Right lobe of liver (tissue), 6 donors: ENCODE measurements at places on chromosomes 16 and 17.

GRCh38 chr17:2965621-2966595, 97.5 kb downstream of the OR1D5 start:
- DNase-seq, result no peak

GRCh38 chr17:50963139-50963538, 97.0 kb upstream of the TOB1 start:
- no peak for DNase-seq

DNA sequence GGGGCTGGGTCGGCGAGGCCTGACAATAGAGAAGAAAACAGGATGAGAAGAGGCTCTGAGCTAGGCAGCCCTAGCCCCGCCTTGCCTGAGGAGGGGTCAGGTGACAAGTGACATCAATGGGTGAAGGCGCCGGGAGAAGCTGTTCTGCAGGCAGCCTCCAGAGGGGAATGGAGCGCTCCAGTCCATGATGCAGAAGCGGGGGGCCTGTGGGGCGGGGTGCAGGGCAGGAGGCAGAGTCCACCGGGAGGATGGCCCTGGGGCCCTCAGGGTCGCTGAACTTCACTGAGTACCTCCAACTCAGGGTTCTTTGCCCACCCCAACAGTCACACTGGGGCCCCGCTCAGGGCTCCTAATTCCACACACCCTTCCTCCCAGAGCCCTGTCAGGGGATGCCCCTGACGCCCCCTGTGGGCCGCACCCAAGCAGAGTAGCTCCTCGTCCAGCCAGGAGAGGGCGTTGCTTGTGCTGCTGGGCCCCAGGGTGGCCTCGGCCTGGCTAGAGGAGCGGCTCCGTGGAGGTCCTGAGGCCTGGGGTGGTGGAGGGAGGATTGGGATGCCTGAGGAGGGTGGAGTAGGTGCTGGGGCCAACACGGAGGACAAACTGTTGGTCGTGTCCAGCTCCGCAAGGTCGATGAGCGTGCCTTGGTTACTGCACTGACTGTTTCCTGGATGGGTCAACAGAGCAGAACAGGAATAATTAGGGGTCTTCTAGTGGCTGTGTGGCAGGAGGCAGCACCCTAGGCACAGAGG, 20.8 kb downstream of the GGA3 start:
- no peak for DNase-seq

GRCh38 chr16:29767062-29767461, 11.0 kb upstream of the ZG16 start:
- no peak for DNase-seq

DNA sequence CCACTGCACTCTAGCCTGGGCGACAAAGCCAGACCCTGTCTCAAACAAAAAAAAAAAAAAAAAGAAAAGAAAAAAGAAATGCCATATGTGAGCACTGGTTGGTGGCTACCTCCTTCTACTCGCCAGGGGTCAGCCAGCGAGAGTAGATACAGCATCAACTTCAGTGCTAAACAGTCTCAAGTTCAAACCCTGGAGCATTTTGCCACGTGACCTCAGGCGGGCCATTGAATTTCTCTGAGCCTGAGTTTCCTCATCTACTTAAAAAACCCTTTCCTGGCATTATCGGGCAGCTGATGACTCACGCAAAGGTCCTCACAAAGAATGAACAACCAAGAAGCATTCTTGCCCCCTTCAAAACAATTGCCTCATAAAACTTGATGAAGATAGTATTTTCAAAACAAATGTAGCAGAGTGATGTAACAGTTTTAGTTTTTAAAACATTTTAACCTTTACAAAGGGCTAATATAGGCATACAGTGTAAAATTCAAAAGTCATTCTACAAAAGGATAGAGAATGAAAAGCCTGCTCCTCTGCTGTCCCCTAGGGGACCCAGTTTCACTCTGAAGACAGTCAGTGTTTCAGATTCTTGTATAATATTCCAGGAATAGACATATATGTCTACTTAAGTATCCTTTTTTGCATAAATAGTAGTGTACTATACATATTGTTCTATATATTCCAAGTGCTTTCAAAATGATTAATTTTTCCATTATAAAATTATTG, 28.4 kb downstream of the DNAH2 start:
- no peak for DNase-seq

GRCh38 chr17:75531721-75532072, 6.2 kb downstream of the LLGL2 start:
- DNase-seq, result no peak

GRCh38 chr16:28324235-28324886, 32.0 kb downstream of the SBK1 start:
- DNase-seq, result no peak

DNA sequence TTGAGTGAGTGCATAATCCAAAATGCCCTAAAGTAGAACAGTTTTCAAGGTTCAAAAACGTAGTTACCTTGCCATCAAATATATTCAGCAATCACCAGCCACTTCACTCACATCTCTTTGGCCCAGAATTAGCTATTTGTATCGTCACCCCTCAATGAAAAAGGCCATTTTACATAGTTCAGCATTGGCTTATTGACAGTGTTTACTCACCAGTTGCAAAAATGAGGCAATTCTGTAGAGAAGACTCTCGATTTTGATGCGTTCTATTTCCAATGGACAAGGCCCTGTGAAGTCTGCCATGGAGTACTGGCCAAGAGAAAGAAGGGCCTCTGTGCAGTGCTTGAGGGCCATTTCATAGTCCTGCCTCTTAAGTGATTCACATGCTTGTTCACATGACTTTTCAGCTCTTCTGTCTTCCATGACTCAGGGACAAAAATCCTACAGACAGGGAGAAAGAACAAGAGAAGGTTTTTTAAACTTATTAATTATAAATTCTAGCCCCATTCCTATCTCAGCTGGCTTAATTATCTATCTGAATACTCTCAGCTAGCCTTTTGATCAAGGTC, 26.5 kb downstream of the HELZ start:
- DNase-seq, result no peak

DNA sequence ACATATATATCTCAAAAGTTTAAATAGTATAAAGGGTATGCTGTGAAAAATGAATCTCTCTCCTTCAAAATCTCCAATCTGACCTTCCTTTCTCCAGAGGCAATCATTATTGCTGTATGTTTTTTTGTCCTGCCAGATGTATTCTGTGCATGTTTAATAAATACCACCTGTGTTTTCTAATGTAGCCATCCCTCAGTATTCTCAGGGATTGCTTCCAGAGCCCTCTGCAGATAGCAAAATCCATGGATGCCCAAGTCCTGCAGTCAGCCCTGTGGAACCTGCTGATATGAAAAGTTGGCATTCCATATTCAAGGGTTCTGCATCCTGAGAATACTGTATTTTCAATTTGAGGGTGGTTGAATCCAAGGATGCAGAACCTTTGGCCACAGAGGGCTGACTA, 42.9 kb downstream of the BPTF start:
- DNase-seq, result no peak

DNA sequence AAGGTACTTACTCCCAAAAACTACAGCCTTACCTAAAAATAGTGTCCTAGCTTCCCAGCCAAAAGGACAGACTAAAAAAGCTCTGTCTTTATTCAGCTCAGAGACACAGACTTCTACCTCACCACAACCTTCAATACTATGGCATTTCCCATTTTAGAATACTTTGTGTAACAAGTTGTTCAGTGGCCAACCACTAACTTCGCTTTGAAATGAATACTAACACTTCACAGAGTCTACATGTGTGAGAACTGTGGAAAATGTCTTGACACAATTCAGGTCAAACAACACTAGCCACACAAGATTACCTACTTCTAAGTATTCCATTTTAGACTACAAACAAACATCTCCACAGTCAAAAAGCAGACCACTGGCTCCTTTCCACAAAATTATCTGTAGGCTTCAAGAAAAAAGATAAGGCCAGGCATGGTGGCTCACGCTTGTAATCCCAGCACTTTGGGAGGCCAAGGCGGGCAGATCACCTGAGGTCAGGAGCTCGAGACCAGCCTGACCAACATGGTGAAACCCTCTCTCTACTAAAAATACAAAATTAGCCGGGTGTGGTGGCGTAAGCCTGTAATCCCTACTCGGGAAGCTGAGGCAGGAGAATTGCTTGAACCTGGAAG, 3.2 kb downstream of the HELZ start:
- DNase-seq, result no peak

DNA sequence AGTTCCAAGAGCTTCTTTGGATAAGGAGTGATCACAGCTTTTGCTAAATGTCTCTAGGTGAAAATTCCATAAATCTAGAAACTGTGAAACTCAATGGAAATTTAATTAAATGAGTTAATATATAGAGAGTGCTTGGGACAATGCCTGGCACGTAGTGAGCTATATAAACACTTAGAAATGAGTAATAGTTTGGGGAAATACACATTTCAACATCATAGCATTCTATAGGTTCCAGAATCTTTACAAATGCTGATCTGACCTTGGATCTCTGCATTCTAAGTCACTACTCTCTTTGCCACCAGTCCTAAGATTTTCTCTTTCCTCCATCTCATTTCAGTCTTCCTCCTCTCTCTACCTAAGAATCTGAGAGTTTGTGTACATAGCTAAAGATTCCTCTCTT, 175.6 kb downstream of the SOX9 start:
- no peak for DNase-seq

- no peak for DNase-seq
These were observed 11.0 kb upstream of the SLC25A19 start for GRCh38 chr17:75300280-75300679.
